Fibroblast of skin of left biceps (primary cell): ENCODE measurements at places on chromosomes 4 and X.

DNA sequence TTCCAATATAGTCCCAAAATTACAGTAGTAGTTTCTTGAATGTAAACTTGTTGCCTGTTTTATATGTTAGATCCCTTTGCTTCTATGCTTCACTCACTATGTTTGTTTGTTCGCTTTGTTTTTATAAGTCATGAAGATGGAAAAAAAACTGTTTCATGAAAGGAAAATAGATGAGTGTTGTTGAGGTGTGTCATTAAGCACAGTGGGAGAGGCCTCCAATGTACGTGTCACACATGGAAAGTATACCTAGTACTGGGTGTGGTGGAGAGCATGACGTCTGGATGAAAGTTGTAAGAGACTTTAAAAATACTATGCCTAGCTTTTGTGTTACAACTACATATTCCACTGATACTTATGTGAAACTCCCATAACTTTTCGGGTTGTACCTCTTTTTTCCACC, 28.4 kb downstream of the PLS3 start:
- DNase-seq: no peak

GRCh38 chrX:51955200-51955599, 61.8 kb downstream of the MAGED1 start:
- no peak for DNase-seq

GRCh38 chrX:20463296-20464075, 196.8 kb upstream of the RPS6KA3 start:
- no peak for DNase-seq

DNA sequence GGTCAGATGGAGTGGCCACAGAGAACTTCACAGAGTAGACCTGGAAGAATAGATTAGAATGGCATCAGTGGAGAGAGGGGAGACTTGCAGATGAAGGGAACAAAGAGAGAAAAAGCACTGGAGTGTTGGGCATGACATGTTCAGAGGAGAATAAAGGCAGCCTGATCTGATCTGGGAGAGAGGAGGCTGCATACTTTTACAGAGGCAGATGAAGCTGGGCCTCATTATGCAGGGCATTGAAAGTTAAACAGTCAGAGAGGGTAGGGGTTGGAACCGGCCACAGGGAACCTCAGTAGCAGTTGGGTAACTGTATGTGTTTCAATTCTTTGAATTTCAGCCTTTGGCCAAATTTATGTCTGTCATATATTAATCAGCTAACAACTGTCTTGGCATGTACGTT, 61.2 kb downstream of the SH3BGRL start:
- DNase-seq: no peak

DNA sequence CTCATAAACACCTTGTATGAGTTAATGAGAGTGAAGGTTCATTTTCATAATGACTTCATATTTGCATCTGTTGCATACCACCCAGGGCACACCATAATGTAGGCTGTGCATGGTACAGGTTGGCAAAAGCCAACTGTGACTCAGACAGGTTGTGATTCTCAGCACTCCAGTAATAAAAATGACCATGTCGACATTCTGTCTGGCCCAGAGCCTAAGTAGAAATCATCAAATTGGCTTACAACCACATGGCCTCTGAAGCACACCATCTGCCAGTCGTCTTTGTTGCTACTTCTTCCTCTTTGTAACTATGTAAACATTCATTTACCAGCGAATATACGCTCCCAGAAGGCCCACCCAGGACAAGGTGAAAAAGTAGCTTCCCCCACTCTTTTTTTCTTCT, 459.5 kb downstream of the GASK1B start:
- DNase-seq: no peak

DNA sequence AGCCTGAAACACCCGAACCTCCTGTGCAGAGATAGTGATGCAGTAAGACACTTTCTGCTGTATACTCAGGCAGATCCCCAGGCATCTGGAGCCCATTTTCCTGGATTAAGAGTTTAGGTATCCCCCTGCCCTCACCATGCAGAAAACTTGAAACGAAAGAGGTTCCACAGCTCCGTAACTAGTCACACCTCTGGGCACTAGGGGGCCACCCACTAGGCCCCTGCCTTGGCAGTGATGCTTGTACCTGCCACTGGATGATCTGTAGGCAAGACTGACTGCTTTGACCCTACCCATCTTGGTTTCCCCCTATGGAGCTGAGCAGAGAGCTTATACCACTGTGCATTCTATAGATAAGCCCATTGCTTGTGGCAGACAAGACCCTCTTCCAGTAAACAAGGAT, 940.6 kb downstream of the PCDH19 start:
- DNase-seq: no peak

DNA sequence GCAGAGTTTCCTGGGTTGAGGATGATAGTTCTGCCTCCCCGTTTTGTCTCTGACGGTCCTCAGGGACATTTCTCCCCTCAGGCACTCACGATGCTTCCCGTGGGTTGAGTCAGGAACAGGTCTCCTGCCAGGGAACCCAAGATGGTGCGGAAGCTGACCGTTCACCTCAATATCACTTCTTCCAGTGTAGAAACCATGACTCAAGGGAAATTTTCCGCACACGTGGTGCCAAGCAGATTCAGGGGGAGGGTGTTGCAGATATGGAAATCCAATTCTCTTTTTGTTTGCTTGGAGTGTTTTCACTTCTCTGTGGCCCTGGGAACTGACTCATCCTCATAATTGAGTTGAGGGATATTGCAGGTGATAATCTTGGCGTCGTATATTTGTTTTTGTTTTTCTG, 46.7 kb downstream of the CXorf49B start:
- no peak for DNase-seq

GRCh38 chrX:74925225-74926088, at the start of gene NEXMIF:
Gene NEXMIF, minus strand, starts transcription at chrX:74925452.
- no peak for DNase-seq

DNA sequence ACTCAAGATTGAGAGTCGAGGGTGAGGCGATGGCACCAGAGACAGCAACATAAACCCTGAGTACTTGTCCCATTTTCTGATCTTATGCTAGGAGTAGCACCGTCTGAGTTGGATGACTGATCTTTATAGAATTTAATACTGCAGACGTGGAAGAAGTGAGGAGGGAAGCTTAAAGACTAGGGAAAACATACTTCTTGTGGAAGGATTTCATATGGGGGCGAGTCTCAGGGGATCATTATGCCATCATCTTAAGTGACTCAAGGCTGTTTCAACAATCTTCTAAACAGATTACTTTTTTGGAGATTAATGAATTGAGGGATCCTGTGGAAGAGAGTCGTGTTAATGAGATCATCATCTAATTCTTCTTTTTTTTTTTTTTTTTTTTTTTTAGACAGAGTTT, 17.2 kb upstream of the FAT1 start:
- DNase-seq: no peak

DNA sequence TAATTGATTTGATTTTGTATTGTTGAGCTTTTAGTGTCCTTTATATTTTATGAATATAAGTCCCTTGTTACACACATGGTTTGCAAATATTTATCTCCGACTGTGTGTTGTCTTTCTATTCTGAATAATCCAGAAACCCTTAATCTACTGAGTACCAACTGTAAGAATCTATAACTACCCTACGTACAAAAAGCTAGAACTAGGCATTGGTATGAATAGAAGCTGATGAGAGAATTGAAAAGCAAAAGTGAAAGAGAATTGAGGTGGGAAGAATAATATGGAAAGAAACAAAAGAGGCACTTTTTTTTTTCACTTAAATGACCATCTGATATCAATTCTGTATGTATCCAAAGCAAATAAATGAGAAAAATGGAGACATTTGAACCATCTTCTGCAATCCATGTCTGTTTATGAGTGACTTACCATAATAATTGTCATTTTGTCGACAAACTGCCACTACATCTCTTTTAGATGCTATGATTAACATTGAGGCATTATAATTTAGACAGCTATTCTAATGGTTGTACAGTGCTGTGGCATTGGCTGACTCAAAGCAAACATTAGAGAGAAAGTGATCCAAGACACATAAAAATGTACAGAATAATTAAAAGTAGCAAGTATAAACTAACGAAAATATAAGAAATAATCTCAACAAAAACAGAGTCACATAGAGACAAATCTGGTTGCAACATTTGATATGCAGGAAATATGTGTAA, 1516.6 kb upstream of the AGA start:
- DNase-seq: no peak

DNA sequence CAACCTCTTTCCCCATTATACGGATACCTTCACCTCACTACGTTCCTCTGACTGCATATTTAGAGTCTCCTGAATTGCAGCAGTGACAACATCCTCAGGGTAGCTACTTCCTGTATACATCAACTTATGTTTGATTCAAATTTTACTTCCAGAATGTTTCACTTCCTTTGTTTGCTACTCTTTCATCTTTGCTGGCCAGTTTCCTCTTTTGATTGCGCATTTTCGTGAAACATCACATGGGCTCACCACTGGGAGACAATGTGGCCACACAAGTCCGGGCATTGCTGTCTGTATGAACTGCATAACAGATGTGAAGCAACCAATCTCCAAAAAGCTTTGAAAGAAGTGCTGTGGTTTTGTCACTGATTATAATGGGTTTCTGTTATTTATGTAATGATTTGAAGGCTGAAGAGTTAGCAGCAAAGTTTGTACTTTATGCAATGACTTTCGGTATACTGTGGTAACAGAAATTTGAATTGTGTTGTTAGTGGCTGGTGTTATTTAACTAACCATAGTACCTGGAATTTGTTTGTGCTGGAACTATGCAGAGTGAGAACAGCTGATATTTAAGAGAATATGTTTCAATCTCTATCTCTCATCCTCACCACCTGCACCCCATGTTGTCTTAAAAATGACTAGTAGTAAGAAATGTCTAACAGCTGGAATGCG, 7.4 kb downstream of the SNCA start:
- no peak for DNase-seq

DNA sequence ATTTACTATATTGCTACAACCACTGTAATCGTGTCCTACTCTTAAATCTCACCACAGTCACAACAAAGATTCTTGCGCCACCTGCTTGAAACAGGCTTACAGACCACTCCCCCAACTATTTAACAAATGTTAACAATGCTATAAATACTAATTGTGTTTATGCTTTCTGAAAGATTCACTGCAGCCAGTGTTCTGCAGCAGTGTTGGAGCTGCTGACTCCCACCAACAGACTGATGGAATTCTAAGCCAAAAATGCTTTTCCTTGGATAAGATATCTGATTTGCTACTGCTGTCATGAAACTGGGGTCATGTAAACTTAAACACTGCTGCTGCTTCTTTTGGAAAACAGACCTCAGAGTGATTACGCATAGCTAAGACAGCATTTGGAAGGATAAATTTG, 244.2 kb upstream of the MAB21L2 start:
- peak; percentile 62 for DNase-seq

GRCh38 chr4:105991726-105992125, 96.5 kb downstream of the NPNT start:
- DNase-seq: no peak

DNA sequence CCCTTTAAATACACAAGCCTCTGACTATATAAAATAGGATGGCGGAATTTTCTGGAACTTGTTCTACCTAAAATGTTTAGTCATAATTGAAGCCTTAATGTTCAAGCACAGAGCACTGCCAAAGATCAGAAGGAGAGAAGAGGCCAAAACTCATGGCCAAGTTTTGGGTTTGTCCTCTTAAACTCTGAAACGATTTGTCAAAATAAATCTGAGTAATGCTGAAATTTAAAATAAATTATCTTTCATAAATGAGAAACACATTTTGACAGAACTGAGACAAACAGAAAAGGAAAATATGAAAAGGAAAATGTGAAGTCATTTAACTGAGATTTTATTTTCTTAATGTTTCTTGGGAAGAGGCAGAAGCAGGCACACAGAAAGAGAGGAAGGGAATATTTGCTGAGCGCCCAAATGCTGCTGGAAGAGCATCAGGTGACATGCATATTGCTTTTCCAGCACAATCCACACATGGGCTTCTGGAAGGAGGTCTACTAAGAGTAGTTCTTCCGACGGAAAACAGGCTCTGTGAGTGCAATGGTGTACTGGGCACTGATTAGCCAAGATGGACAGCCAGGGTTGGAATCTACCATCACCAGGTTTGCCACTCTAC, 47.4 kb upstream of the ZNF518B start:
- no peak for DNase-seq

DNA sequence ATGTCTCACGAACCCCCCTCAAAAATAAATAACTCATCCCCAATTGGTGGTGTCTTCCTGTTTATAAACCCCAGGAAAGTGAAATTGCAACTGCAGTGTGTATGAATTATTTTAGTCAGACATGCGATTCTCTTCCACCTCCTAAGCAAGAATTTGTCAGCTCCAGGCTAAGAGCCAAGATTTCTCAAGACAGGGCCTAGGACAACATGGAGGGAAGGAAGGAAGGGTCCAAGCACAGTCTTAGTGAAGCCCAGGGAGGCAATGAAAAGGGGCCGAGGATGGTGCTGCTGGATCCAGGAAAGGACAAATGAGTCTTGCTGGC, 20.0 kb downstream of the SH3KBP1 start:
- no peak for DNase-seq

DNA sequence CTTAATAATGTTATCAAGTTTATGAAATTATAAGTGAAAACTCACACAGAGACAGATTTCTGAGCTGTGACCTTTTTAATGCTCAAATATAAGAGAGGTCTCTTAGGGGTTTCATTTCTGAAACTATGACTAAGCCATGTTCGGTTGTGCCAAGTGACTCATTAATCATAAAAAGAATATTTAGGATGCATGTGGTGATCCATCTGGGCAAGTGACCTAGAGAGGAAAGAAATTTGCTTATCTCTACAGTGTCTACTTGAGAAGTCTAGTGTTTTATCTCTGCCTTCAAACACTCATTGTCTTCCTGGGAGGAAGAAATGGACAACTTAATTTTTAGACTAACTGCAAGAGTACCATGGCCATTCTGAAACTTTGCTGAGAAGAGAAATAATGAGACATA, 545.3 kb upstream of the GRID2 start:
- DNase-seq: peak; percentile 31

GRCh38 chr4:146486565-146486964, 35.2 kb downstream of the SLC10A7 start:
- no peak for DNase-seq

DNA sequence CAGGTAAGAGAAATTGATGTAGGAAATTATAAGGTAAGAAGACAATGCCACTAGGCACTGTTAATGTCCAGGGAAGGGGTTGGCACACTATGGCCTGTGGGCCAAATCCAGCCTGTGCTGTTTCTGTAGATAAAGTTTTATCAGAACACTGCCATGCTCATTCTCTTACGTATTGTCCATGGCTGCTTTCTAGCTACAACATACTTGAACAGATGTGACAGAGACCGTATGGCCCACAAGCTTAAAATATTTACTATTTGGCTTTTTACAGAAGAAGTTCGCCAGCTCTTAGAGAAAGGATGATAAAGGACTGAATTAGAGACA, 168.0 kb downstream of the CDS1 start:
- no peak for DNase-seq

DNA sequence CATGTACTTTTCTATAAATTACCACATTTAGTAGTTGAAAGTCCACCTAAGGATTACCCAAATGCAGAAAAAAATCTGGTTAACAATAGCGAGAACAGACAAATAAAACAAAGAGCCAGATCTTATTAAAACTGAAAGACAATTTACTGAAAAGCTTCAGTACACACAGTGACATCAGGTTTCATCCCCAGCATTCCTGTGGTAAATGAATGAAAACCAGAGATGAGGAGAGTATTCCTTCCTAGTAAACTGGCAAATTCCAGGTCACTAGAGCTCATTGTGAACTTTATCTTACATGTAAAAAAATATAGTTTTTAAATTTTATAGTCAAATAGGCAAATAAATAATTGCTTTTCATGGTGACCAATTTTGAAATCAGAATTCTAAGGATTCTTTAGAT, 1290.5 kb downstream of the ADGRL3 start:
- DNase-seq: no peak

- no peak for DNase-seq
Observed at GRCh38 chrX:18692541-18692940, 14.9 kb upstream of the PPEF1 start.

- no peak for DNase-seq
Observed at GRCh38 chr4:152539556-152540292, 3.8 kb upstream of the FBXW7 start.

- DNase-seq: no peak
Observed at GRCh38 chrX:118506805-118507480, 11.3 kb downstream of the DOCK11 start.
